ENCODE measurements at places on chromosomes 7 and 10.

- DNase-seq, result no peak
Measured at GRCh38 chr7:116706668-116707126, 34.7 kb downstream of the MET start.

GRCh38 chr7:96299496-96299895, 22.4 kb downstream of the SLC25A13 start:
- DNase-seq, result no peak

GRCh38 chr10:122164023-122164601, 107.0 kb upstream of the BTBD16 start:
- no peak for DNase-seq

GRCh38 chr10:70193391-70193844, 23.1 kb upstream of the SAR1A start:
- DNase-seq, result no peak

GRCh38 chr10:75679536-75679935, 248.1 kb downstream of the LRMDA start:
- DNase-seq, result no peak

GRCh38 chr10:49282306-49282705, 16.7 kb upstream of the C10orf71 start:
- DNase-seq, result no peak

- DNase-seq, result no peak
Measured at GRCh38 chr10:109932391-109932790, 9.1 kb upstream of the XPNPEP1 start.

Measured in stimulated activated CD8-positive, alpha-beta memory T cell treated with anti-CD3 and anti-CD28 coated beads, Interleukin-15, amount 100 ng/mL, for 48 hours (primary cell).